ENCODE measurements at places on chromosomes 12 and 14.

GRCh38 chr12:8037046-8037663 lies 4.6 kb downstream of the FOXJ2 start:
- no peak for DNase-seq

GRCh38 chr12:4392223-4392742 lies 12.8 kb upstream of the FGF23 start:
- DNase-seq: no peak

GRCh38 chr12:27012239-27012981 lies 1.8 kb downstream of the TM7SF3 start:
- DNase-seq: no peak

DNA sequence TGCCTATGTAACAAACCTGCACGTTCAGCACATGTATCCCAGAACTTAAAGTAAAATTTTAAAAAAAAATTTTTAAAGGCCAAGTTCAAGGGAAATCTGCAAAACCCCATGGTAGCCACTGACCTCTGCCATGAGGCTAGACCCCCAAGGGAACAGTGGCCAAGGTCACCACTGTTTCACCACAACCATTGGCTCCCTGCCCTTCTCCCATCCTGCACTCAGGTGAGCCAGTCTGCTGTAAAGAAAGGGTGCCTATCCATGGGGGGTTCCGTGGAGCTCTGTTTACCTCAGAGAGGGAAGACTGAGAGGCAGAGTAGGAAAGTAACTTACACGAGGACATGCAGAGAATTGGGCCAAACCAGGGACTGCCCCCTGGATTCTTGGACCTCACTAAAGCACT lies 38.6 kb downstream of the VWF start:
- no peak for DNase-seq

- no peak for DNase-seq
These were observed 52.3 kb upstream of the CCND2 start for GRCh38 chr12:4221258-4221620.

DNA sequence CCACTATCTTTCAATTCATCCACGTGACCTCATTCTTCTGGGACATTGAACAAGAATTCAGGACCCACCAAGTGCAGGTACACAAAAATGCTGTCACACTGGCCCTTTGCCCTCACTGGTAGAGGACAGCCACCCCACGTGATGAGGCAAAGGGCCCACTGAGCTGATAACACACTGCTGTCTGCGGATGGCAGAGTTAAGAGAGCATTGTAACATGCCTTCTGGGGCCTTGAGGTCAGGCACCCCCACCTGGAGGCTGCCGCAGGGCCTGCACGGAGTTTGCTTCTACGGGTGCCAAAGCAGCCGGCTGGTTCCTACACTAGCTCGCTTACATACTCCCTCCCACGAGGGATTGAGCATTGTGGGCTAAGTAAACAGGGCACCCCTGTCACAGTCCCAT lies 101.0 kb downstream of the LRIG3 start:
- no peak for DNase-seq

GRCh38 chr12:54217774-54218241 lies 29.0 kb upstream of the SMUG1 start:
- DNase-seq: no peak

GRCh38 chr12:109440851-109441490 lies 36.1 kb downstream of the KCTD10 start:
- DNase-seq: no peak

- DNase-seq: no peak
These were observed 9.6 kb upstream of the PHC1 start for GRCh38 chr12:8904665-8905064.

DNA sequence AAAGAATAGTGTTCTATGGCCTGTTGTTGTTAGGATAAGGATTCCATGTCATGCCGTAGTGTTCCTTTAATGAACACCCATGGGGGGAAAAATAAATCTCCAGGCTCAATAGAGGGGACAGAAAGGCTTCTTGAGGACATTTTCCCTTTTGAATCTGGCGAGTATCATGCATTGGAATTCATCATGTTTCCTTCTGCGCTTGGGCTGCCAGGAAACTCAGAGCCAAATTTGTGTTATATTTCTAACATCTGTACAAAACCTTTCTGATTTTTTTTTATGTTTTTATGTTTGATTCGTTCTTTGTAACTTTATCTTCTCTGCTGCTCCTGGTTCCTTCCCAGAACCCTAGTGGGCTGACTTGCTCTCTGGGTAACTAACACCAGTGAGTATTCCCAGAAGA lies 1163.3 kb downstream of the VRK1 start:
- no peak for DNase-seq

DNA sequence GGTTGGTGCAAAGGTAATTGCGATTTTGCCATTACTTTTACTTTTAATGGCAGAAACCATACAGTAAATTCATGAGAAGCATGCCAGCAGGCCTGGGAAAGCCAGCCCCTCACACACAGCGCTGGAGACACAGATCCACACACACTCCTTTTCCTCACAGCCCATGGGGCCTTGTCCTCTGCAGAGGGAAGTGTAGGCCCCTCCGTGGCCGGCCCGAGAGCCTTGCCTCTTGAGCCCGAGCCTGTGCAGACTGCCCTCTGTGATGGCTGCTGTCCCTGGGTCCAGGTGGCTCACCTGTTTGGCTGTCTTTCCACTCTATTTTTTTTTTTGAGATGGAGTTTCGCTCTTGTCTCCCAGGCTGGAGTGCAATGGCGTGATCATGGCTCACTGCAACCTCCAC lies 39.3 kb downstream of the XRCC3 start:
- no peak for DNase-seq

- no peak for DNase-seq
These were observed 108.2 kb downstream of the PDE3A start for GRCh38 chr12:20476551-20476950.

DNA sequence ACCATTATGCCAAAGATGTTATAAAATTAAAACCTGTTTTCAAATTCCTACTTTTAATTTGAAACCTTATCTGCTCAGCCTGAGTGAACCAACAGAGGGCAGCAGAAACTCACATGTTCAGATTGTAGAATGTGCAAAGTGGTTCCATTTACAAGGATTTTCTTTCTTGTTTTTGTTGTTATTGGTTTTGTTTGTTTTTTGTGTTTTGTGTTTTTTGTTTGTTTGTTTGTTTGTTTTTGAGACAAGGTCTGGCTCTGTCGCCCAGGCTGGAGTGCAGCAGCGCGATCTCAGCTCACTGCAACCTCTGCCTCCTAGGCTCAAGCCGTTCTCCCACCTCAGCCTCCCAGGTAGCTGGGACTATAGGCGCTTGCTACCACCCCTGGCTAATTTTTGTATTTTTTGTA lies 22.8 kb upstream of the GARIN2 start:
- DNase-seq: no peak

GRCh38 chr12:124759841-124760503 lies 103.7 kb downstream of the SCARB1 start:
- DNase-seq: no peak

DNA sequence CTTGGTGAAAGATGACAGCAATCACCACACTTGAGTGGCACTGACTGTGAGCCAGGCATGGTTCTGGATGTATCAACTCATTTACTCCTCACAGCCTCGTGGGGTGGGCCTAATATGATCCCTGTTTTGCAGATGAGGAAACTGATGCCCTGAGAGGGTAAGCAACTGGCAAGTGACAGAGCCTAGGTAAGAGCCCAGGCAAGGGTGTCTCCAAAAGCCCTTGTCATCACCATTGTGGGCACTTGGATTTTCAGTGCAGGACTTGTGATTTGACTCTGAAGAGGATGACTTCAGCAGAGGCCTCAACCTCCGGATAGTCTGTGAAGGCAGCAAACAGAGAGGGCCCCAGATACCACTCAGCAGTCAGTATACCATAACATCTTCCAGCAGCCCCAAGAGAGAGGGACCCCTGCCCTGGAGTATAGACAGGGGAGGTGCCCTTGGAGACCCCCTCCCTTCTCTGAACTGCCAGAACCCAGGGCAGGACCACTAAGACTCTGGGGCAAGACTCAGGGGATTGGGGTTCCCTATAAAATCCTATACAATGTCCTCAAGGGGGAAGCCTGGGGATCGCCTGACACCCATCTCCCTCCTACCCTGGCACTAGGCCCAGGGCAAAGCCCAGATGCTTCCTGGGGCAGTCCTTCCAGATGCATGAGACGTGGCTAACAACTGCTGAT lies 7.1 kb upstream of the KRT5 start:
- DNase-seq: no peak

DNA sequence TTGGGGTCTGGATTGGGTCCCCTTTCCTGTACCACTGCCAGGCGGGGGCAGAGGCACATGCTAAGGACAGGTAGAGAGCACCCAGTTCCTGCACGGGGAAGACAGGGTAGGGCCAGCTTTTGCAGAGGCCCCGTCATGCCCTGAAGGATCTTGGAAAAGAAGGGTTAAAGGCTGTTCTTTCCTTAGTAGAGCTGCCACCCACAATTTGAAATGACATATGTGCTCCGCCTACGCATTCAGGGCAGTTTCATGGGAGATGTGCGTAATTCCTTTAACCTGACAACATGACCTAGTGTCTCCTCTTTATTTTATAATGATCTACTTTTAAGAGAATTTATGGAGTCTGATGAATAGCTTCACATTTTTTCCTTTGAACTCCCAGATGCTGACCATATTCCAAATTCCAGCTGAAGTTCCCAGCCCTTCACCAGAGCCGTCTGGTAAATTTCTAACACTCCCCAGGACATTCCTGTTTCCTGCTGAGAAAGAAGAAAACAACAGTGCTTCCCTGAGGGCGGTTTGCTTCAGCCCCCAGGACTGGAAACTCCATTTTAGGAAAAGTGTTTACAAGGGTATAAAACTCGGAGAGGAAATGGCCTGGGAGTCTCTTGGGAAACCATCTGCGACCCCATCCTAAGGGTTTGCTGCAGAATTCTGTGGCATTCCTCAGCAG lies 58.9 kb upstream of the PLEKHG3 start:
- DNase-seq: no peak

- DNase-seq: no peak
These were observed 123.6 kb downstream of the SMOC1 start for GRCh38 chr14:70002589-70003346.

DNA sequence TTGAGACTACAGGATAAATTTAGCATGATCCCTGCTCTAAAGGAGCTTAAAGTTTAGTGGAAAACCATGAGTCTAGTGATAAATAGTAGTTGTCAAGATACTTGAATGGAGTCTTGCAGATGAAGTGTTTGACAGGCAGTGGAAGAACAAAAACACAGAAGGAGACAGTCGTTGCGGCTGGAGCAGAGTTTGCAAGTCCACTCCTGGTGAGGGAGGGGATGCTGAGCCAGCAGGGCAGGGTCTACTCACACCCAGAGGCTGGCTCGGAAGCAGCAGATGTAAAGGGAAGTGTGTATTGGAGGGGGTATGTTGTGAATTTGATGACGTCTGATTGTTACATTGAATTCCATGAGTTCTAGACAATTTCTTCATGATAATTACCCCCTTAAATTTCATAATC lies 61.3 kb downstream of the TRAF3 start:
- no peak for DNase-seq

- no peak for DNase-seq
These were observed 250.2 kb downstream of the DACT1 start for GRCh38 chr14:58887931-58888330.

DNA sequence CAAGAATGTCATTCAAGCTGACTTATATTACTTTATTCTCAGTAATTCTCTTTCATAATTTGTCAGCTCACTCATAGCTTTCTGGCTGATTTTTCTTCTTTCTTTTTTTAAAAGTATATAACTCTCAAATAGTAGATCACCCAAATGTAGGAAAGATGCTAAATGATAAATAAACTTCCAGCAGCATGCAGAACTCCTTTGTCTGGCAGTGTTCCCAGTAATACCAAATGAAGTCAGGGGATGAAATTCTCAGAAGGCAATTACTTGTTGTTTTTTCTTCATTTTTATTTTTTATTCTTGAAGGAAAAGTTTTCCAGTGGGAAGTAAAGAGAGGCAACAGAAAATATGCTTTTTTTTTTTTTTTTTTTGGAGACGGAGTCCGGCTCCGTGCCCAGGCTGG lies 133.3 kb upstream of the SLCO1C1 start:
- DNase-seq: no peak

GRCh38 chr12:40969796-40970195 lies 218.3 kb upstream of the PDZRN4 start:
- DNase-seq: no peak

GRCh38 chr12:78269620-78270019 lies 438.9 kb downstream of the NAV3 start:
- DNase-seq: no peak

DNA sequence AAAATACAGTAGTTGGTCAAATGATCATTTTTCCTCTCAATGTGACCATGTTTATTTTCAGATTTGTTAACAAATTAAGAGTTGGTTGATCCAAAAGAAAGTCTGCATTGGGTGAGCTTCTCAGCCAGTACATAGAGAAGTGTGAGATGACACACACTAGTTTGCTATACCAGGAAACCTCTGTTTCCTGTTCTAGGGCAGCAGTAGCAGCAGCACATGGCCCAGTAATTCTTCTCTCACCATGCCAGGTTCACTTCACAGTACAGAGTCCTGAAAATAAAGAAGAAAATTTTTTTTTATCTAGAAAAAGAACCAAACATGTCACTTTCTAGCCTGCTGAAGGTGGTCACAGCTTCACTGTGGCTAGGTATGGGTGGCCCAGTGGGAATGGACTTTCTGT lies 250.2 kb upstream of the OR4E1 start:
- peak; percentile 4 for DNase-seq

GRCh38 chr12:100154474-100155247 lies 12.0 kb upstream of the BLTP3B start:
- peak; percentile 55 for DNase-seq

GRCh38 chr14:25053585-25053984 lies 3.6 kb upstream of the STXBP6 start:
- no peak for DNase-seq

- DNase-seq: no peak
These were observed 395.2 kb upstream of the TMTC1 start for GRCh38 chr12:30178916-30179315.

DNA sequence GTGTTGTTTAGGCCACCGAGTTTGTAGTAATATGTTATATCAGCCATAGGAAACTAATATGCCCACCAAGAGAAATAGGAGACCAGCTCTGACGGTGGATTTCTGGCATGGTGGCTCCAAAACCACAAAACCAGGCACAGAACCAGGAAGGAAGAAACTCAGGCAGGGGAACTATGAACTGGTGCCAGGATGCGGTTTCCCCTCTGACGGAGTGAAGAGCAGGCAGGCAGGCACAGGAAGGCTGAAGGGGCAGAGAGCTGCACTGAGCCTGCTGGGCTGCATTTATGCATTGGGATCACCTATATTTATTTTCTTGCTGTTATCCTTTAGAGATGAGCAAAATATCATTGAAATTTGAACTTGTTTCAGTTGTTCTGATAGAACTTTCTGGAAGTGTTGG lies 479.4 kb downstream of the VRK1 start:
- DNase-seq: no peak

- DNase-seq: no peak
These were observed 162.0 kb upstream of the LMNTD1 start for GRCh38 chr12:25715102-25715501.

GRCh38 chr12:107320929-107321631 lies 227.7 kb upstream of the CRY1 start:
- DNase-seq: peak; percentile 44

DNA sequence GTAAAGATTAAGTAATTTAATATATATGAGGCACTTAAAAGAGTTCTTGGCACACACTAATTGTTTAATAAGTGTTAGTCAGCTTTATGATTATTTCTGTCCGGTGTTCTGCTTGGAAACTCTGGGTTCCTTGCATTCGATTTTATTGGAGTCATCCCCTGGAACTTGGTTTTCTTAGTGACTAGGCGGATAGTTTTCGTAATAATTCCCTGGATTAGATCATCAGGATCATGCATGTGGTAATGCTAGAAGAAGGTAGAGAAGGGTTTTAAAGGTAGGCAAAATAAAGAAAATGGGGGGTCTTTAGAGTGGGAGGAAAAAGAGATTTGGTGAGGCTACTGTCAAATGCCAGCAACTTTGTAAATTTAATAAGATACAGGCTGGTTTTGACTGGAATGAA lies 88.4 kb downstream of the MYF5 start:
- DNase-seq: no peak

GRCh38 chr12:33000016-33000415 lies 103.4 kb upstream of the PKP2 start:
- DNase-seq: no peak

Measured in stimulated activated CD8-positive, alpha-beta memory T cell treated with anti-CD3 and anti-CD28 coated beads, Interleukin-2, amount 100 ng/mL, for 1 hour (primary cell).